ENCODE measurements at places on chromosomes 6 and 20. TPM values are rescaled to one million over a fixed set of nuclear protein-coding genes. Genes with fewer than 3 reads are reported as not detected.

GRCh38 chr20:61567204-61567603 lies 315.1 kb downstream of the CDH4 start:
- H3K27me3 ChIP-seq, result no peaks in the 10 kb centered on the region
- H3K4me1 ChIP-seq, result no peaks in the 10 kb centered on the region
- DNase-seq, result no peak
- H3K4me3 ChIP-seq, result no peak overlapping the region

DNA sequence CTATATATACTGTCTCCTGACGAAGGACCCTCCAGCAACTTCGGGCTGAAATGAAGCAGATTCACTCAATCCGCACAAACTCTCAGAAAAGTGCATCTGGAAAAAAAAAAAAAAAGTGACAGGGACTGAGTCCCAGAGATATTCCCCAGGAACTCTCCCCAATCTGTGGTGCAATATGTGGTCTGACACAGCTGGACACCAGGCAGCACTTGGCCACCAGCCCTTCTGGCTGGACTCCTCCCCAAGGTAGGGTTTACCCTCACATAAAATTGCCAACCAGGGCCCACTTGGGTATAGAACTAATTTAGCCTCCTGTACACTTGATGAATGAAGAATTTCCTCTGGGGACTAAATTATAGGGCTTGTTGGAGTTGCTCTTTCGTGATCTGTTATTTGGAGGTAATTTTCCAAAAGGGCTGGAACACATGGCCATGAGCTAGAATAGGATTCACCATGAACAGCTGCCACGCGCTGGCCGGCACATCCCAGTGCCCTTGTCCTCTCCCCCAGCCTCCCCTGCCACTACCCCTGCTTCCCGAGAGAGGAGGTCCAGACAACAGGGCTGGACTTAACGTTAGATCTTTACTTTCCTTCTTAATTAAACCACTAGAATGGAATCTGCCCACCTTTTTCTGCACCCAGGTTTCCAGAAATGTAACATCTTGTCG lies 379.2 kb downstream of the BMP2 start:
- no peaks in the 10 kb centered on the region for H3K4me1 ChIP-seq
- H3K36me3 ChIP-seq, result no peaks in the 10 kb centered on the region
- no peaks in the 10 kb centered on the region for H3K27me3 ChIP-seq
- no peak for DNase-seq

DNA sequence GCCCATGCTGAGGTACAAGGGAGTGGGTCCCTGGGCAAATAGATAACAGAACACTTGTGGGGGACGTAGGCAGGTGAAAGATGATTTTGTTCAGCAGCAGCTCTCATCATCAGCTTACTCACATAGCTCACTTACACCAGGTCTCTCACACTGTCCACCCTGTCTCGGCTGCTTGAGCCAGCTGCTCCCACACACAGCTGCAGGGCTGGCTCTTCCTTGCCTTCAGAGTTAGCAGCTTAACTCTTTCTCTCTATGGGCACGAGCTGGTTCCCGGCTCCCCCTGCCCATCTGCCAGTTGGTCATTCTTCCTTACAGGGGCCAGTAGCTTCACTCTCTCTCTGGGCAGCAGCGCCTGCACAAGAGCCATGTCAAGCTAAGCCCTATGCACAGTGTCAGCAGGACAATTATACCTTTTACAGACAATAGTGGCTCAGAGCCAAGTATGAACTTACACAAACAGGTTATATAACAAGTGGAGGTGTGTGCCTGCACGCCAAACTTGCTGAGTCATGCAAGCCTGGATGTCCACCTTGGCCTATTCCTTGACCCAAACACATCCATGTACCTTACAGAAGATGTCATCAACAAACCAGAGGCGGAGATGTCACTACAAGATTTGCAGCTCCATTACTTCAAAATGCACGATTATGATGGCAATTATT lies 18.7 kb downstream of the ZNF391 start:
- no peak overlapping the region for H3K27ac ChIP-seq
- H3K4me3 ChIP-seq, result no peak overlapping the region
- no peaks in the 10 kb centered on the region for H3K4me1 ChIP-seq
- H3K36me3 ChIP-seq, result peaks cover 9% of the 10 kb centered on the region
- DNase-seq, result no peak
- no peaks in the 10 kb centered on the region for H3K27me3 ChIP-seq

GRCh38 chr6:158321960-158322359 lies 9.7 kb downstream of the TULP4 start:
- DNase-seq, result no peak
- H3K27ac ChIP-seq, result peak overlapping the region; percentile 39
- H3K27me3 ChIP-seq, result no peaks in the 10 kb centered on the region

GRCh38 chr20:16262594-16262993 lies 310.7 kb downstream of the KIF16B start:
- H3K27ac ChIP-seq, result no peak overlapping the region
- H3K27me3 ChIP-seq, result no peaks in the 10 kb centered on the region
- no peaks in the 10 kb centered on the region for H3K36me3 ChIP-seq
- DNase-seq, result no peak
- no peak overlapping the region for H3K4me3 ChIP-seq

DNA sequence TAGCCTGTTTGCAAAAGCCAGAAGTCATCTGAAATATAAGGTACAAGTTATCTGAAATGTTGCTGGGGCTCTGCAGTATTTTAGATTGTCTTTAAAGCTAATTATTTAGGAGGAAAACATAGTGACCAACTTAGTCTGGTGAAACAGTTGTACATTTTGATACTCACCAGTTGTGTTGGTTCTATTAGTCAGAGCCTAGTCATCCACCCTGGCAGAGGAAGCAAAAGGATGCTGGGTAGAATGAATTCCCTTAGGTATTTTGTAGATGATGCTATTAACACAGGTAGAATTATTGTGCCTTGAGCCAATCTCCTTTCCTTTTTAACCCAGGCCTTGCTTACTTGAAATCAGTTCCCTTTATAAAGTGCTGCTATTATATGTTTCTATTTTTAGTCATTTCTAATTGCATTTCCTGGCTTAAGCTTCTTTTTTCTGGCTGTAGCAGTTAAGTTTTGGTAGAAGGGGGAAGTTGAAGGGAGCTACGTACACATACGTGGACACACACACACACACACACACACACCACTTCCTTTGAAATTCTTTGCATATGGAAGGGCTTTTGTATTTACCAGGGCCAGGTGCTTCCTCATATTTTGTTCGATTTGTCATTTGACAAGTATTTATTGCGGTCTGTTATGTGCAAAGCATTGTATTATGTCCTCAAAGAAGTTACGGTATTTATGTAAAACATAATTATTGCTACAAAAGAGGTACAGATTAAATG lies 82.4 kb downstream of the RTN4IP1 start:
- no peak for DNase-seq
- no peaks in the 10 kb centered on the region for H3K27me3 ChIP-seq
- no peak overlapping the region for H3K4me3 ChIP-seq
- peaks cover 35% of the 10 kb centered on the region for H3K4me1 ChIP-seq
- no peak overlapping the region for H3K27ac ChIP-seq

- H3K36me3 ChIP-seq, result peaks cover 45% of the 10 kb centered on the region
- no peak overlapping the region for H3K27ac ChIP-seq
- H3K4me1 ChIP-seq, result peaks cover 16% of the 10 kb centered on the region
Measured at GRCh38 chr6:69780585-69781178, 16.1 kb downstream of the LMBRD1 start.

- no peaks in the 10 kb centered on the region for H3K36me3 ChIP-seq
- H3K4me3 ChIP-seq, result no peak overlapping the region
- H3K4me1 ChIP-seq, result no peaks in the 10 kb centered on the region
- no peak overlapping the region for H3K27ac ChIP-seq
- no peaks in the 10 kb centered on the region for H3K27me3 ChIP-seq
Measured at GRCh38 chr6:121890307-121890910, 455.0 kb downstream of the GJA1 start.

GRCh38 chr20:62686869-62687830 lies 21.5 kb upstream of the NTSR1 start:
- peaks cover 15% of the 10 kb centered on the region for H3K27me3 ChIP-seq
- H3K36me3 ChIP-seq, result no peaks in the 10 kb centered on the region
- H3K4me3 ChIP-seq, result no peak overlapping the region
- H3K27ac ChIP-seq, result no peak overlapping the region
- peaks cover 8% of the 10 kb centered on the region for H3K4me1 ChIP-seq
- DNase-seq, result no peak

- peak; percentile 90 for DNase-seq
- H3K4me1 ChIP-seq, result peaks cover 73% of the 10 kb centered on the region
- H3K27me3 ChIP-seq, result no peaks in the 10 kb centered on the region
- peak within 1 kb of the TSS; percentile 96 for H3K27ac ChIP-seq
Measured at GRCh38 chr6:158649289-158650143, at the start of gene SYTL3. Gene SYTL3, plus strand, starts transcription at chr6:158650054. Its CDS starts 13,215 bp downstream, at chr6:158663269.

Gene PLA2G7
- not detected for total RNA-seq

Gene SLPI
- total RNA-seq, result not detected

Gene TBXT
- total RNA-seq, result not detected

Gene HUS1B
- total RNA-seq, result 1.9 TPM

Gene TUBB
- 1,522 TPM for total RNA-seq

Gene MDC1
- 83.9 TPM for total RNA-seq
